ENCODE measurements at places on chromosomes 1 and 21. TPM values are rescaled to one million over a fixed set of nuclear protein-coding genes. Genes with fewer than 3 reads are reported as not detected.
A peak's percentile ranks its signal among the peaks of the same experiment; 100 is the strongest.

DNA sequence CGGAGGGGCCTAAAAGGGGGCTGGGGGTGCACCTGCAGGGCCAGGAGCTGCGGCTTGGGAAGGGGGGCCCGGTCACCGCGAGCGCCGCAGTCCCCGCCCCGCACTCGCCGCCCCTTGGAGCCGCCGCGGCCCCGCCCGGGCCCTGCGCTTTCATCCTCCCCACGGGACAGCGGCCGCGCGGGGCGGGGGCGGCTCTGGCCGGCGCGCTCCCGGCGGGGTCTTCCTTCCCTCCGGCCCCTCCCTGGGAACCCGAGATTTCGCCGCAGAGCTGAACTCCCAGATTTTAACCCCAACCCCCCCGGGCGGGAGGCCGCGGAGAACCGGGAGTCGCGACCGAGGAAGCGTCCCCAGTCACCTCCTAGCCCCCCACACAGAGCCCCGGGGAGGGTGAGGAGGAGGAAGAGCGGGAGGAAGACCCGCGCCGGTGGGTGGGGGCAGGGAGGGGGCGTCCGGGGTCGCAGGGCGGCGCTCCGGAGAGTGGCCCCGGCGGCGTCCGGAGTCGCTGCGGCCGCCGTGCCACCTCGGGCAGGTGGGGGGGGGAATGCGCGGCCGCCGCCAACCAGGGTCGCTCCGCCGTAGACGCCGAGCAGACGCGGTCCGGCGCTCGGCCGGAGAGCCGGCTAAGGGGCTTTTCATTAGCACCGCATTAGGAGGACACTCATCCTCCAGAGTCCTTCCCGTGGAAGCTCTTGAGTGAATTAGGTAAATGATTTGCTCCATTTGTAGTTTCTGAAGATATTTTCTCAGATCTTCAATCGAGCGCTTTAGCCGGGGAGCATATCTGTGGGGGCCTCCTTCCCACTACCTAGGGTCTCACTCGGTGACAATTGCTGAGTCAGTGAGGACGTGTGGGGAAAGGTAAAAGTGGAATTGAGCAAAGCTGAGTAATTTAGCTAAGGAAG lies 31.6 kb upstream of the NFIA start:
- DNase-seq: peak; percentile 16

GRCh38 chr1:44860891-44861425 lies 17.9 kb upstream of the PTCH2 start:
- DNase-seq: no peak

DNA sequence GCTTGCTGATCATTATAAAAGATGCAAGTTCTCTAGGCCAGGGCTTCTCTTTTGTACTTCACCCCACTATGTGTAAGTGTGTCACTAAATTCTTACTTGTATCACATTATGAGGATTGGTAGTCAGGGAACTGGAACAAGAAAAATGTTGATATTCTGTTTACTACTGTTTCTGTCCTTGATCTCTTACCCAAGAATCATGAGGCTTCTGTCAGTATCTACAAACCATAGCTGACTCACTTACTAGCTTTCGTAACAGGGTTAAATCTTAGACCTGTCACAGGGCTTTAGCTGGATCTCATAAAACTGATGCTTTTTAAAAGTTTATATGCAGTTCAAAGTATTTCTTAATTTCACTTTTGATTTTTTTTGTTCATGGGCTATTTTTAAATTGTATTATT lies 681.2 kb downstream of the PLPP3 start:
- DNase-seq: no peak

SLC37A1 gene
- 16.6 TPM for total RNA-seq

IL20 gene
- not detected for total RNA-seq

OPRD1 gene
- not detected for total RNA-seq
